Fibroblast of the conjunctiva (primary cell): ENCODE measurements at places on chromosomes 5 and 9.

- DNase-seq: no peak
Observed at GRCh38 chr5:2753452-2754420, 2.3 kb upstream of the IRX2 start.

DNA sequence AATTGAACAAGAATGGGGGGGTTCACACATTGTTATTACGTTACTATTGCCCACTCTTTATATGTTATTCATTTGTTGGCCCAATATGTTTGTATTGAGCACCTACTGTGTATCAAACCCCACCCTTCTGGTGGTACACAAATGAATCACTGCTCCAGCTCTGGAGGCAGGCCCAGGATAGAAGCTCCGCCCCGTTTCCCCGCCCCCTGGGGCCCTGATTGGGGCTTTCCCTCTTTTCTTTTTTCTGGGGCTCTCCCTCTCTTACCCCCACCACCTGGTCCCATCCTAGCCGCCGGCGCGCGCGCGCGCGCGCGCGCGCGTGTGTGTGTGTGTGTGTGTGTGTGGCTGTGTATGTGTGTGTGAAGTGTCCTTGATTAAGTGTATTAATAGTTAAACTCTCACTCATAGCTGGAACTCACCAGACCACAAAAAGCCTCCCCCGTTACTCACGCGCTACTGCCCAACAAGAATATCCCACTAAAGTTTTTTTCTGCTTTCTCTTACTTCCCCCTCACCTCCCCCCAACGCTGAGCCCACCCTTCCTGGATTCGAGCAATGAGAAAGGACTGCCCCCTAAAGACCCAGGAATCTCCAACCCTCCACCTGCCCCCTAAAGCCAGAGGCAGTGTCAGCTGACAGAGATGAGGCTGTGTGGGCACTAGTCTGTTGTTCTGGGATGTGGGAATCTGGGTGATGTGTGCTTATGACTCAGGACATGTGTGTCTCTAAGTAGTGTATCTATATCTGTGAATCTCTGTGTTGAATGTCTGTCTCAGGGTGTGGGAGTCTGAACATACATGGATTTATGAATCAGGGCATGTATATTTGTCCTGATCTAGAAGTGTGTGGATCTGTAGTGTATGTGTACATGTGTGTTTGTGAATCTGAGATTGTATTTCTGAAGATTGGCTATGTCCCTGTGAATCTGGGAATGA, 4.0 kb downstream of the CXXC5 start:
- peak; percentile 40 for DNase-seq

- DNase-seq: no peak
Observed at GRCh38 chr5:122187426-122187825, 58.1 kb downstream of the ZNF474 start.

DNA sequence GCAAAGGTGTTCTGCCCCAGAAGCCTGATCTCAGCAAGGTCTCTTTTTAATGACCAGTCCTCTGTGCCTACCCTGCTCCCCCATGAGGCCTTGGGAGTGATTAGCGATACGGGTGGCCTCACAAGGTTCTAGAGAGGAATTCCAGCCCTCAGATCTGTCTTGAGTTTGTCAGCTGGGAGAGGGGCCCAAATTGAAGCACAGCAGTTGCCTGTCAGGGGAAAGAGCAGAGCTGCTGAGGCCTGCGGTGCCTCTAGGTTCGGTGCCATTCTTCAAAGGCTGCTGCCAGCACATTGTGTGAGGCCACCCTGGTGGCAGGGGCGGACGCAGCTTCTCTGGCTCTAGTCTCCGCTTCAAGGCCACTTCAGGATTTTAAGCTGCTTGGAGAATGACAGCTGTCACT, 85.7 kb upstream of the GRIA1 start:
- DNase-seq: no peak

DNA sequence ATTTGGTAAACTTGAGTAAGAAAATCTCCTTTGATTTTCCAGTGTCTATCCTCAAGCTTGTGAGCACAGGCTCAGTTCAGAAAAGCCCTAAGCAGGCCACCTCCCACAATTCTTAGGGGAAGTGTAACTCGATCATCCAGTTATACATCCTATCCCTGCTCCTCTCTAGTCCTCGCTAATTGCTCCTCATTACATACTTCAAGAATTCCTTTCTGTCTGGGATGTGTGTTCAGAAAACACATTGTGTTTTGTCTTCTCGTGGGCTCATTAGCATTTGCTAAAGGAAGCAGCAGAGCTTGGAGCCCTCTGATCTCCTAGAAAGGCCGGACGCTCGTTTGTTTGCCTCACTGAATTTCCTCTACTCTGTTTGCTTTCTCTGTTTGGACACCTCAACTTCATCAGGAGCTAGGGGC, 268.2 kb upstream of the RFX3 start:
- no peak for DNase-seq

GRCh38 chr5:5716665-5717064, 294.2 kb downstream of the ICE1 start:
- no peak for DNase-seq

DNA sequence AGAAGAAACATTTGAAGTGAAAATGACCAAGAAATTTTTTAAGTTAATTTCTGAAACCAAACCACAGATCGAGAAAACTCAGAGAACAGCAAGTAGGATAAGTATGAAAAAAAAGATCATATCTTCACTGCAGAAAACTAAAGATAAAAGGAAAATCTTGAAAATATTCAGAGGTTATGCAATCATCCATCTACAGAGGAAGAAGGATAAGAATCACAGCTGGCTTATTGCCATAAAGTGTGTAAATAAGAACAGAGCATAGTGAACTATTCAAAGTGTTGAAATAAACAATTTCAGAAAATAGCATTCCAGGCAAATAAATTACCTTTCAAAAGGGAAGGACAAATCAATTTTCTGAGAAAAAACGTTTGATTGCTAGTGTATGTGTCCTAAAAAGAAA, 1191.7 kb upstream of the CDH6 start:
- no peak for DNase-seq

- no peak for DNase-seq
Observed at GRCh38 chr9:89813482-89813881, 208.7 kb downstream of the GADD45G start.

DNA sequence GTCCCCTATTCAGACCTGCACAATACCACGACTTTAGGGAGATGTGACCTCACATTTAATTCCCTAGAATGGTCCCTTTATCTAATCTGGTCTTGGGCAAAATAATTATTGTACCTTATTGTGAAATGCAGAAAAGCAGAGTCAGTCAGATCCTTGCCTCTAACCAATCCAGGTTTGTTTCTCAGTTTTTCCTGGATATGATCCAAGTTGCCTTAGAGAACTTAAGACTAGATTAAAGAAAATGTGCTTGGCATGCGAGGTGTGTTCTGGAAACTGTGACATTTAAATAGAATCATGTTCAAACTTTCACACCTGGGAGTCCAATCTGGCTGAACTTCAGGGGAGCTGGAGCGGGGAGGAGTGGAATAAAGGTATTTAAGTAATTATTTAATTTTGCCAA, 696.2 kb downstream of the DNAH5 start:
- DNase-seq: no peak

- DNase-seq: no peak
Observed at GRCh38 chr9:107147134-107147533, 135.9 kb upstream of the RAD23B start.

GRCh38 chr5:11054014-11054413, 293.0 kb upstream of the DAP start:
- no peak for DNase-seq

DNA sequence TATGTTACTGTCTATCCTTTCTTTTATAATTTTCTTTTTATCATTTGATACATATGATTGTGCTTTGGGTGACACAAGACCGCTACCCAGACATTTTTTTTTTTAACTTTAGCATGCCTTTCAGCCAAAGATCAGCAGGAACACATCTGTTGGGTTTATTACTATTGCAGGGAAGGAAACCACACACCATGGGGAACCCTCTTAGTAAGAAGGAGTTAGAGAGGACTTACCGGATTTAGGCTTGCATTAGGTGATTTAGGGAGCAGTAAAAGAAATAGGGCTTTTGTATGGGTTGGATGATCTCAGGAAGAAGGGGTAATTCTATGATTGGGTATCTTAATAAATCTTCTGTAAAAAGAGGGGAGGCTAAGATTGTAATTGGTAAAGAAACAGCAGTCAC, 138.2 kb downstream of the SNX18 start:
- DNase-seq: no peak

DNA sequence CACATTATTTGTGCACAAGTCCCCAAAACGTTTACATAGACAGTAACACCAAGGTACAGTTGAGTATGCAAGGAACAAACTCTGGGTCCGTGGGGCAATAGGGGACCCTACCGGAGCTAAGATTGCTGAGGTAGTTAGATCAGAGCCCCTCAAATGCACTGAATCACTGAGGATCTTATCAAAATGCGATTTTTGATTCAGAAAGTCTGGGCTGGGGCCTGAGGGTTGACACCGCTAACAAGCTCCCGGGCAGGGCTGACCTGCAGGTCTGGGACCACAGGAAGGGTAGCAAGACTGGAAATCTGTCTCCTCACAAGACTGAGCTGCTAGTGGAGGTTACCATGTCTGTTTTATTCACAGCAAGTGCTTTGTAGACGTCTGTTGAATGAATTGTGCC, 1.8 kb upstream of the IL3 start:
- no peak for DNase-seq

GRCh38 chr9:97510797-97511654, 9.6 kb downstream of the TMOD1 start:
- peak; percentile 45 for DNase-seq

DNA sequence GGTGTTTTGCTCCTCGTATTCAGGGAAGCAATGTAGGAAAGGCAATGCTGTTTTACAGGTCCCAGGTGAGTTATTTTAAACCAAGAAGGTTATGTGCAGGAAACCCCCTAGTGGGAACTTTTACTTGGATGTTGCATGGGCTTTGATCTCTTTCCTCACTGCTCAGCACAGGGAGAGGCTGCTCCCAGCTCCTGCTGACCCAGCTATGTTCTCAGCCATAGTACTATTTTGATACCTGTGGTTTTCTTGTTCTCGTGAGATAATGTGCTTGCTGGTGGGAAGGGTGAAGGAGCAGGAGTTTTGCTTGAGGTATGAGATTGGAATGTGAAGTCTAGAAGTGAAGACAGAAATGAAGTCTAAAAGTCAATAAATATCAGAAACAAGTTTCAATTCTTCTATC, 265.6 kb upstream of the FBXL7 start:
- DNase-seq: no peak

GRCh38 chr5:14706615-14707021, 42.1 kb downstream of the OTULIN start:
- DNase-seq: no peak

GRCh38 chr5:54390539-54391031, 64.9 kb upstream of the HSPB3 start:
- no peak for DNase-seq
